ENCODE measurements at places on chromosomes 7 and 10. TPM values are rescaled to one million over a fixed set of nuclear protein-coding genes. Genes with fewer than 3 reads are reported as not detected.

The AKR1C4 gene
- total RNA-seq: not detected

The SDK1 gene
- total RNA-seq: 0.32 TPM

The WDR86 gene
- not detected for total RNA-seq

The KLLN gene
- 0.30 TPM for total RNA-seq

The CYP3A4 gene
- not detected for total RNA-seq

The SPDYE6 gene
- not detected for total RNA-seq

The KAZALD1 gene
- total RNA-seq: 3.6 TPM

The SPOCK2 gene
- total RNA-seq: 0.15 TPM

The CFAP69 gene
- 1.2 TPM for total RNA-seq

The PDE1C gene
- total RNA-seq: 3.6 TPM

The HKDC1 gene
- not detected for total RNA-seq

The TUBAL3 gene
- under 0.01 TPM for total RNA-seq

The PNLIPRP3 gene
- not detected for total RNA-seq

The UTF1 gene
- not detected for total RNA-seq

The NPY4R2 gene
- total RNA-seq: not detected

The MKI67 gene
- 10.7 TPM for total RNA-seq

The BET1 gene
- total RNA-seq: 56.1 TPM

The INPP5F gene
- 46.4 TPM for total RNA-seq

The SPDYE2 gene
- not detected for total RNA-seq

The PRLHR gene
- not detected for total RNA-seq

The MBL2 gene
- total RNA-seq: not detected

The ANKRD30A gene
- total RNA-seq: not detected

The ALKBH4 gene
- 12.0 TPM for total RNA-seq

All from epithelial cell of umbilical artery (primary cell).